ENCODE measurements at places on chromosomes 2 and 18.

GRCh38 chr2:240469239-240469636, 33.8 kb downstream of the GPC1 start:
- DNase-seq: peak; percentile 2

DNA sequence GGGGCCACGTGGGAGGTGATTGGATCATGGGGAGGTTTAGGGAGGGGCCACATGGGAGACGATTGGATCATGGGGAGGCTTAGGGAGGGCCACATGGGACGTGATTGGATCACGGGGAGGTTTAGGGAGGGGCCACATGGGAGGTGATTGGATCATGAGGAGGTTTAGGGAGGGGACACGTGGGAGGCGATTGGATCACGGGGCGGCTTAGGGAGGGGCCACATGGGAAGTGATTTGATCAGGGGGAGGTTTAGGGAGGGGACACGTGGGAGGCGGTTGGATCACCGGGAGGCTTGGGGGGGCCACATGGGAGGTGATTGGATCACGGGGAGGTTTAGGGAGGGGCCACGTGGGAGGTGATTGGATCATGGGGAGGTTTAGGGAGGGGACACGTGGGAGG, 22.5 kb upstream of the SALL3 start:
- no peak for DNase-seq

DNA sequence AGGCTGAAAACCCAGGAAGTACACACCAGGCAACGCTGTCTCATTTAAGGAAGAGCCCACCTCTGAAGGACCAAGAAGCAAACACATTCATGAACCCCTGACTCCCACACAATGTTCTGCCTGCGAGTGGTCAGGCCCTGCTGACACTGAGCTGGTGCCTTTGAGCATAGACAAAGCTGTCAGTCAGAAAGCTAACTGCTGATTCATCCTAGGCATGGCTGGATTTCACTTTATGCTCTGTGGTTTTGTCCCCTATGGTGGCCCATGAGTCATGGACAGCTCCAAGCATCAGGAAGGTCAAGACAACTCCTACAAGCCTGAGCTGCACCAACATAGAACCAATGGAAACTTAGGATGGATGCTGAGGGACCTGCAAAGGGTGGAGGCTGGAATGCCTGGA, 78.9 kb downstream of the UXS1 start:
- no peak for DNase-seq

DNA sequence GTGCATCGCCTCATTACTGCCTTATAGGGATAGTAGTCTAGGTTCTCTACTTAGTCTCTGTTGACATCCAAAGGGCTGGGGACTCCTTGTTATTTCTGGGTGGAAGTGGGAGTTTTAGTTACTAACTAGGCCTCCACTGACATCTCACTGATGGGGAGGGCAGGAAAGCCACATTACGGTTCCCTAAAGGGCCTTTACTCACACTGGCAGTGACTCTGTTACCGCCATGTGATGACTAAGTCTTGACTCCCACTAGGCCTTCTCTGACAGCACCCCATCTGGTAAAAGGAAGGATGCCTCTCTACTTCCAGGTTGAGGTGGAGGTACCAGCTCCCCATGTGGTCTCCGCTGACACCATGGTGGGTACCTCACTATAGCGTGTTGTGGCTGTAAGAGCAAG, 14.0 kb upstream of the BCL2L11 start:
- DNase-seq: no peak

GRCh38 chr2:44566059-44566458, 204.3 kb downstream of the CAMKMT start:
- DNase-seq: no peak

GRCh38 chr2:101466426-101466825, 8.5 kb downstream of the RFX8 start:
- no peak for DNase-seq

DNA sequence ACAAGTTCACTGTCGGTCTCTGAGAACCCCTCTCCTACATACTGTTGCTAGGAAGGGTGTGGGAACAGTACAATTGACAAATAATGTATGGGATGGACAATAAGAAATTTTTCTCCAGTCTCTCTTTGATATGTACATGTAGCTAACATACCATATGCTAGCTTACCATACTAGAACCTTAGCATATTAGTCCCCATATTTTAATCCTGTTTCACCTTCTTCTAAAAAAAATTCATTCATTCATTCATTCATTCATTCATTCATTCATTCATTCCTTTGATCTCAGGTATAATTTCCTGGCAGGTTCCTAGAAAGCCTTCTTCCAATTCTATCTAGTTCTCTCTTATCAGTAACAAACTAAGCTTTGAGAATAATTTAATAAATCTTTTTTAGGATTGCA, 62.2 kb downstream of the TTC21B start:
- DNase-seq: no peak

DNA sequence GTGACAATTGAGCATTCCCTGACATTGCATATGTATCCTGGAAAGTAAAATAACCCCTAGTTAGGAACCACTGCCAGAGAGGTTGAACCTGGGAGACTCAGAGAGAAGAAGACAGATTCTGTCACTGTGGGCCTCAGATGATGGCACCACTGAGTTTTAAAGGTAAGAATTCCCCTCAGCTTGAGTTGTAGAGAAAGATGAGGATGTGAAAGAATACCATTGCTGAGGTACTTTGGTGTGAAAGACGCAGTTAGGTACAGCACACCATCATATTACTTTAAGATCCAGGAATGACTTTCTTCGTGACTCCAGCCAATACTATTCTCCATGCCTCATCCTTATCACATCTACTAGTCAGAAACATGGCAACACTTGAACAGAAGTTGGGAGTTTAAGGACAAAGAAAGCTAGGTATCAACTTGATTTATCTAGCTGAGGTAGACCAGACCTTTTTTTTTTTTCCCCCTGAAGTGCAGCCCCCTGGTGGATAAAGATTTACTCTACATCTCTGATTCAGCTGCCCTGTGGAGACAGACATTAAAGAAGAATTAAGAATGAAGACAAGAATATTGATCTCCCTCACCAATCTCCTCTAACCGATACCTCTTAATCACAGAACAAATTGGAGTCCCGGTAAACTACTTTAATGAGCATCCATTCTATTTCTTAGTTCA, 630.5 kb upstream of the FANCL start:
- no peak for DNase-seq

GRCh38 chr2:55123851-55124269, 73.6 kb upstream of the RTN4 start:
- no peak for DNase-seq

DNA sequence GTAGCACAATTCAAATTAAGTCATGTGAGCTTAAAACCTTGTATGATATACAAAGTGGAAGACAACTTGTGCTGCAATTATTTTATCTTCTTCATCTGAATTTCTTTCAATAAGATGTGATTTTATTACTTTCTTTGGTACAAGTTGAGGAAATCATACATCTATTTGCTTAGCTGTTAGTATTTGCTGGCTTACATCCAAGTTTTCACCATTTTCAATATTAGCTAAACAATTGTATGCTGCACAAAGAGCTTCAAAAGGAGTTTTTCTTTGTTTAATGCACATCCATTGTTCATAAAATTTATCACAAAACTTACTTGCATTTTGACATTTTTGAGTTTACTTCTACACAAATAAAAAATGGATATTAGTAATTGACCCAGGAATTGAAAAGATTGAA, 40.9 kb downstream of the SCN9A start:
- DNase-seq: no peak

DNA sequence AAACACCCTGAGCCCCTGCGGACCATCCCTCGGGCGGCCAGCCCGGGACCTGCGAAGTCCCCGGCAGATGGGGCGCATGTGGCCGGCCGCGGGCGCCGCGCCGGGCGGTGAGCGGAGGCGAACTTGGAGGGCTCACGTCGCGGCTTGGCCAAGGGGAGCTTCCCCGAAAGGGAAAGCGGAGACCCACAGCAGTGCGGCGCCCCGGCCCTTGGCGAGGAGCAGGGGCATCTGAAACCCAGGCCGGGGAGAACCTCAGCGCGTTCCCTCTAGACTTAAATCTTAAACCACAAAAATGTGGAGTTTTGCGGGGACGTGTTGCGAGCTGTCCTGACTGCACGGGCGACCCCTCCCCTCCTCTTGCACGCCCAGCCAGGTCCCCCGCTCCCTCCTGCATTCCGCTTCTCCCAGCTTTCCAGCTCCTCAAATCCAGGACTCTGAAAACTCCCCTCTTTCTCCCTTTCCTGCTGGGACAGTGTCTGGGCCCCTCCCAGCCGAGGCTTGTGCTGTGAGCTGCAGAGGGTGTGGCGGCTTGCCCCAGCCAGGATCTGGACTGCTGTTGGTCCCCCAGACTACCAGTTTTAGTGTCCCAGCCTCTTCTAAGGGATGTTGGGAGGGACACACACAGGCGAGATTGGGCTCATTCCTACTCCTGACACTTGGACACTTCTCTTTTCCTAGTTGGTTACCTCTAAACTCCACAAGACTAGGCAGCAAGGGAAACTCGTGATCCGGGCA, 1.3 kb downstream of the FMNL2 start:
- no peak for DNase-seq

DNA sequence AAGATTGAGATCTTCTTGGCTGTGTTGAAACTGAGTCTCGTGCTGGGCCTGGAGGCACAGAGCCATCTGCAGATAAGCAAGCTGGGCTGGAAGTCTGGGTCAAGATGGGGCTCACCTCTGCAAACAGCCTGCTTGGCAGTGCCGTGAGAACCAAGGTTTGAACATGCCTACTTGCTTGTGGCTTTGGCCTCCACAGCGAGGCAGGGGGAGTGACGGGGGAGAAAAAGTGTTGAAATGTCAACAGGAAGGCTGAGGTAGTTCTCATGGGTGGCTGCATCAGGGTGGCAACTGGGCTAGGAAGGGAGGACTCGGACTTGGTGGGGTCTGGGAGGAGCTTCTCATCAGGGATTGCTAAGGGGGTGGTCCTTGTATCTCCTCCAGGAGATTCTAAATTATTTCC, 99.7 kb downstream of the THNSL2 start:
- DNase-seq: no peak

GRCh38 chr18:35582899-35583558, 1.5 kb downstream of the GALNT1 start:
- no peak for DNase-seq

- DNase-seq: no peak
Measured at GRCh38 chr2:128753321-128753720, 434.7 kb upstream of the HS6ST1 start.

DNA sequence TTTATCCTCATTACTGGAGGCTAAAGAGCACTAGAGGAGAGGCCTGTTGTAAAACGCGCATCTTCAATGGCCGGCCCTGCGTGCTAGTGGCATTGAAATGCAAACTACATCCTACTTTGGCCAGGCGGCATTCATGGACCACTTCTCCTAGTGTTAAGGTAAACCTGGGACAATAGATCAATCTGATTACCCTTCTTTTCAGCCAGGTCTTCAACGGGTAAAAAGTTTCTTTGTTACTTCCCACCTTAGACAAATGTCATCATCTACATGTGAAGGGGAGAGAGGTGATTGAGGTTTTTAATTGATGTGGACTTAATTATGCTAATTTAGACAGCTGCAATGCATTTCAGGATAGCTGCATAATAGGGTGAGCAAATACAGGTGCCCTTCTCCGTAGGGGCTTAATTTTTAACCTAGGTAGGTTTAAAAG, 628.0 kb downstream of the ZEB2 start:
- no peak for DNase-seq

DNA sequence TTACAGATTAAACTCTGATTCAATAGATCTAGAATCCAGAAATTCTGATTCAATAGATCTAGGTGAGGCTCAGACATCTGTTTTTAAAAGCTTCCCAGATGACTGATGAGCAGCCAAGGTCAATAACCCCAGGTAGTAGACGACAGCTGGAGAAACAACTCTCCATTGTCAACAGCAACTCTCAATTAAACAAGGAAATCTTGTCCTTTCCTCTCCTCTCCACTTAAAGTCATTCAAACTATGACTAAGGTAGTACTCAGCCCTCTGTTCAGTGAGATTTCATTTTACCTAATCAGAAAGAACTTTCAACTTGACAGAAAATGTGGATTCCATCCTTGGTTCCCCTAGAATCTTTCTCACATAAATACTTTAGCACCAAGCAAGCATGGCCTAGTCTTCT, 94.6 kb upstream of the SCG2 start:
- no peak for DNase-seq

DNA sequence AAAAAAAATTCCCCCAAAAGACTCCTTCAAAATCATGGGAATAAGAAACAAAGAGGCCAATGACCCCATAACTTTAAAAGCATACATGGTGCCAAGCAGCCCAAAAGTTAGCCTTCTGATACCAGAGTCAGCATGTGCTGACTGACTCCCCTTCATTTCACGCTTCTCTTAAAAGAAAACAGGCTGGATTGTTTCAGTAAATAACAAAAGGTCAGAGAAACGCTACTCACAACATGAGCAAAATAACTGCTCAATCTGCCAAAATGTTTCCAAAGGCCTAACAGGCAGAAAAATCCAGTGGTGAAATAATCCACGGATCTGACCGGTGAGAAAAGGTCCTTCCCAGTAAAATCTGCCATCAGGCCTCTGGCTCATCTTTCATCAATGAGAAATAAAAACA, 71.6 kb downstream of the BCL2 start:
- DNase-seq: no peak

GRCh38 chr18:48036226-48036625, 105.8 kb upstream of the SMAD2 start:
- DNase-seq: peak; percentile 36

- DNase-seq: no peak
Measured at GRCh38 chr2:158046121-158046880, 55.4 kb upstream of the UPP2 start.

- no peak for DNase-seq
Measured at GRCh38 chr18:23311351-23312121, 141.6 kb upstream of the RIOK3 start.

DNA sequence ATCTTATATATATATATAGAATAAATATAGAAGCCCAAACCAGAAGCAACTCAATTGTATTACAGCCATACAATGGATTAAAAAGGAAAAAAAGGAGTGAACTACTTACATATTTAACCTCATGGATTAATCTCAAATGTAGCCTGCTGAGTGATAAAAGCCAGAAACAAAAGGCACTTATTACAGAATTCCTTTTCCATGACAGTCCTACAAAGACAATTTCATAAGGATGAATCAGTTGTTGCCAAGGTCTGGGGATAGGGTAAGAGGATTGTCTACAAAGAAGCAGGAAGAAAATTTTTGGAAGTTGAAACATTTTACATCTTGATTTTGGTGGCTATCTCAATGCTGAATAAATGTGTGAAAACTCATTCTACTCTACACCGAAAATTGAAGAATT, 103.9 kb upstream of the DCC start:
- no peak for DNase-seq
